ENCODE measurements at places on chromosomes 5 and 9. TPM values are rescaled to one million over a fixed set of nuclear protein-coding genes. Genes with fewer than 3 reads are reported as not detected.
A peak's percentile ranks its signal among the peaks of the same experiment; 100 is the strongest.

DNA sequence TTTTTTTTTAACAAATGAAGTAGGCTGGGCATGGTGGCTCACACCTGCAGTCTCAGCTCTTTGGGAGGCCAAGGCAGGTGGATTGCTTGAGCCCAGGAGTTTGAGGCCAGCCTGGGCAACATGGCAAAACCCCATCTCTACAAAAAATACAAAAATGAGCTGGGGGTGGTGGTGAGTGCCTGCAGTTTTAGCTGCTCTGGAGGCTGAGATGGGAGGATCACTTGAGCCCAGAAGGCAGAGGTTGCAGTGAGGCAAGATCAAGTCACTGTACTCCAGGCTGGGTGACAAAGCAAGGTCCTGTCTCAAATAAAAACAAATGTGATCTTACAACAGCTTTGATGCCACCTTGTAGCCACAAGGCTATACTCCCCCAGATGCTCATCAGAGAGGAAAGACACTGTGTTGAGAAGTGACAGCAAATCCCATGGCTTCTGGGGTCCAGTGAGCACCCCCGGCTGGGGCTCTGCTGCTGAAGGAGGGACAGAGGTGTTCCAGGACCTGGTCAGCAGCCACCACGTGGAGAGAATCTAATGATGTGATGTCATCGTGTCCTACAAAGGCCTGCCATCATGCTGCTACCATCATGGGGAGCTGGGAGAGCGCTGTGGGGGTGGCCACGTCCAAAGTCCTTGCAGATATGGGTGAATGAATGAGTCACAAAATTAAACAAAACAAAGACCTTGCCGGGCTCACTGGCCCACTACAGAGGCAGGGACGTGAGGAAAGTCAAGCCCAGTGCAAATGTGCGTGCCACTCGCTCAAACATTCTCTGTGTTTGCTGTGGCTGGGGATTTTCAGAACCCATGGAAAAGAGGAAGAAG, 60.7 kb downstream of the PRRT1B start:
- DNase-seq: no peak
- no peaks in the 10 kb centered on the region for H3K4me1 ChIP-seq
- H3K36me3 ChIP-seq: peaks cover 57% of the 10 kb centered on the region
- H3K27me3 ChIP-seq: no peaks in the 10 kb centered on the region
- H3K27ac ChIP-seq: no peak overlapping the region

GRCh38 chr5:565782-566440, 41.7 kb upstream of the SLC9A3 start:
- H3K4me3 ChIP-seq: no peak overlapping the region
- no peaks in the 10 kb centered on the region for H3K36me3 ChIP-seq
- H3K4me1 ChIP-seq: peaks cover 5% of the 10 kb centered on the region
- peaks cover 24% of the 10 kb centered on the region for H3K27me3 ChIP-seq
- DNase-seq: peak; percentile 25
- no peak overlapping the region for H3K27ac ChIP-seq

Gene CDKN2A
- 4.8 TPM for total RNA-seq

DNA sequence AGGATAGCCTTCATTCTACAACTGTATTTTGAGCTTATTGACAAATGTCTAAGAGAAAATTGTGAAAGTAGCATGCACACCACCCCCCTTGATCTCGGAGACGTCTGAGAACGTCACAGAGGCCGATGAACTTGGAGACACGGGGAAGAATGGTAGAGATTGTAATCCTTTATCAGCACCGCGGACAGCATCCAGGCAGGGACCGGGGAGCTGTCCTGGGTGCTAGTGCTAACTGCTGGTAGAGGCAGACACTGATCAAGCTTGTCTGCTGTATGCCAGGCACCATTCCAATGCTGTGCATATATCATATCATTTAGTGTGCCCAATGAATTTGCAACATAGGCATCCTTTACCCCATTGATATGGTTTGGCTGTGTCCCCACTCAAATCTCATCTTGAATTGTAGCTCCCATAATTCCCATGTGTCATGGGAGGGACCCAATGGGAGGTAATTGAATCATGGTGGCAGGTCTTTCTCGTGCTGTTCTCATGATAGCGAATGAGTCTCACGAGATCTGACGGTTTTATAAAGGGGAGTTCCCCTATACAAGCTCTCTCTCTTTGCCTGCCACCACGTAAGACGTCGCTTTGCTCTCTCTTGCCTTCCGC, 98.8 kb downstream of the LHX2 start:
- peaks cover 4% of the 10 kb centered on the region for H3K27me3 ChIP-seq
- H3K4me1 ChIP-seq: no peaks in the 10 kb centered on the region
- DNase-seq: peak; percentile 84
- no peak overlapping the region for H3K4me3 ChIP-seq

Gene SPRY4
- total RNA-seq: 33.9 TPM

Gene GSN
- 468 TPM for total RNA-seq

Gene FGF10
- 7.8 TPM for total RNA-seq

DNA sequence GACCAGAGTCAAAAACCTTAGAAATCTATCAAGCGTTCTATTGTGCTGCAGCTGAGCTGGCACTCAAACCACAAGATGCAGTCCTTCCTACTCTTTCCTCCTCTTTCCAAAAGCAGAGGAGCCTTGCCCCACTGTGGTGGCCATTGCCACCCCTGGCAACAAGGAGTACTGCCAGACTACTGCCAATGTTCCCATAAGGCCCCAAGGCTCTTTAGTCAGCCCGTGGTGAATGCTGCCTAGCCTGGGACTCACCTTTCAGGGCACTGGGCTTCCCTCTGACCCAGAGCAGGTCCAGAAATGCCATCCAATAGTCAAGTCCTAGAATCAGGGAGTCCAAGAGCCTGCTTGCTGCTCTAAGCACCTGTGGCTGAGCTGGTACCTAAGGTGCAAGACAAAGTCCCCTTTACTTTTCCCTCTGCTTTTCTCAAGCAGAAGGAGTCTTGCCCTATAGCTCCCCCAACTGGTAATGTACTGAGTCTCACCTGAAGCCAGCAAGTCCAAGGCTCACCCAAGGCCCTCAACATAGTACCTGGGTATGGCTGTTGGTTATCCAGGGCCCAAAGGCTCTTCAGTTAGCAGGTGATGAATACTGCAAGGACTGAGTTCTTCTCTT, 219.4 kb downstream of the ATPSCKMT start:
- no peak overlapping the region for H3K27ac ChIP-seq
- DNase-seq: no peak
- H3K4me3 ChIP-seq: no peak overlapping the region
- no peaks in the 10 kb centered on the region for H3K36me3 ChIP-seq
- H3K27me3 ChIP-seq: no peaks in the 10 kb centered on the region

DNA sequence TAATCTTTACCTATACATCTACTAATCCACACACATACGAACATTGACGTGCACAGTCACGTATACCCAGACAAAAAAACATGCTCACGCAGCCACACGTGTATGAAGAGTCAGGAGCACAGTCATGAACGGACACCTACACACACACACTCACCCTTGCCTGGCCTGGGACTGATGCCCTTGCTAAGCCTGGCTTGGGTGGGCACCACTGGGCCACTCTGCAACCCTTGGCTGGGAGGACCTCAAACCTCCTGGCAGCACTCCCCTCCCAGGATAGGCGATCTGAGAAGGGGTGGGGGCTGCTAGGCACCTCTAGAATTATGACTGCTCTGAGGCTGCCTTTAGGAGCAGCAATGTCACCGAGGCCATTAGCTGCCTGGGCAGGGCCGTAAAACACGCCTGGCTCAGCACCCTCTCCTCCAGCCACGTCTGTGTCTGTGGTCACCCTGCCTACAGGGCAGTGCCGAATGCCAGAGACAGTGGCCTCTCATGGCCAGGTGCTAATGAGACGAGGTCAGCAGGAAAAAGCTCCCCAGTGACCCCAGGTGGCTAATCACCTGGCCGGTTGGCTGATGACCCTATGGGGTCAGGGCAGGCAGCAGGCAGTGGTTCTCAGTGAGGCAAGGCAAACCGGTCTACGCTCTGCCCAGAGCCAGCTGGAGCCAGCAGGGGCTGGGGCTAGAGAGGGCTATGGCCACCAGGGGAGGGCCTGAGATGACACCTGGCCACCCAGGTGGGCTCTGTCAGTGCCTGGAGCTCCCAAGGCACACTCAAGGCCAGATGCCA, 33.7 kb upstream of the MVB12B start:
- no peaks in the 10 kb centered on the region for H3K4me1 ChIP-seq
- no peak overlapping the region for H3K27ac ChIP-seq
- no peaks in the 10 kb centered on the region for H3K36me3 ChIP-seq
- H3K27me3 ChIP-seq: no peaks in the 10 kb centered on the region

DNA sequence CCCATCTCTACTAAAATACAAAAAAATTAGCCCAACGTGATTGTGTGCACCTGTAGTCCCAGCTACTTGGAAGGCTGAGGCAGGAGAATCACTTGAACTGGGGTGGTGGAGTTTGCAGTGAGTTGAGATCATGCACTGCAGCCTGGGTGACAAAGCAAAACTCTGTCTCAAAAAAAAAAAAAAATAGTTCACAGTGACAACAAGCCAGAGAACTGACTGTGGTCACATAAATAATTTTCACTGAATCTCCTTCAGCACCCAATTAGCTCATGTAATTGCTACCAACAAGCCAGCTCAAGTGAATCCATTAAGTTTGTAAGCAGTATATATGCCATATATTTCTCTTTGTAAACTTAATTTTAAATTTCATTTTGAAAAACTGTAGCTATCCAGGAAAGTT, 14.5 kb upstream of the AFAP1L1 start:
- H3K27ac ChIP-seq: no peak overlapping the region
- H3K4me3 ChIP-seq: no peak overlapping the region
- peaks cover 23% of the 10 kb centered on the region for H3K36me3 ChIP-seq
- no peak for DNase-seq
- no peaks in the 10 kb centered on the region for H3K27me3 ChIP-seq
- H3K4me1 ChIP-seq: no peaks in the 10 kb centered on the region

Gene CDX1
- total RNA-seq: 0.43 TPM

DNA sequence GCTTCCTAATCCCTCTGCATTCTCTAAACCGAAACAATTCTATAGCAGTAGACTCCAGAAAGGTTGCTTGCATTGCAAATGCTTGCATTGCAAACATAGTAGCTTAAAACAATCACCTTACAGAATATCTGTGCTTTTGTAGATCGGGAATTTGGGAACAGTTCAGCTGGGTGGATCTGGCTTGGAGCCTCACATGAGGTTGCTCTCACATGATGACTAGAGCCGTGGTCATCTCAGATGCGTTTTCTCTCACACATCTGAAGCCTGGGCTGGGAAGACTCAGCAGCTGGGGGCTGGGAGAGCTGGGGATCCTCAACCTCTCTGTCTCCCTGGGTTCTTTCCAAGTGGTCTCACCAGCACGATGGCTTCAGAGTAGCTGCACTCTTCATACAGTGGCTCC, 127.8 kb downstream of the MSX2 start:
- no peak for DNase-seq
- H3K4me1 ChIP-seq: no peaks in the 10 kb centered on the region

GRCh38 chr5:56045469-56045868, 50.7 kb upstream of the IL6ST start:
- peaks cover 4% of the 10 kb centered on the region for H3K4me1 ChIP-seq
- DNase-seq: no peak
- no peak overlapping the region for H3K27ac ChIP-seq
- H3K27me3 ChIP-seq: no peaks in the 10 kb centered on the region

- H3K27me3 ChIP-seq: no peaks in the 10 kb centered on the region
- H3K4me3 ChIP-seq: no peak overlapping the region
- H3K4me1 ChIP-seq: peaks cover 11% of the 10 kb centered on the region
- H3K27ac ChIP-seq: no peak overlapping the region
These were observed 247.4 kb upstream of the RASA1 start for GRCh38 chr5:87020099-87020934.

DNA sequence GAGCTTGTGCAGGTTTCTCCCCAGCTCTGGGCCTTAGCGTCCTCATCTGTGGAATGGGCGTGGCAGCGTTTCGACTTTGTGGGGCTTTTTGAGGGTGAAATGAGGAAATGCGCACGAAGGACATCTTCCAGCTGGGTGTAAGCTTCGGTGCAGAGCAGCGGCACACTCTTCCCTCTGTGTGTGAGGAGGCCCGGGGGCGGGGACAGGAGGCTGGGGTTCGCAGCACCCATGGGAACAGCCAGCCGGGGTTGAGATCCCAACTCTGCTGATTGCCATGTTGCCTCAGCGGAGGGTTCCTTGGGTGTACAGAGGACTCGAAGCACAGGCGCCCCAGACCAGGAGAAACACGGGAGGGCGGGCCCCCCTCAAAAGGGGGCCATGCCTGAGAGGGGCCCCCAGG, 265.6 kb downstream of the NSG2 start:
- H3K36me3 ChIP-seq: no peaks in the 10 kb centered on the region
- peaks cover 6% of the 10 kb centered on the region for H3K4me1 ChIP-seq
- no peak for DNase-seq
- no peak overlapping the region for H3K27ac ChIP-seq

GRCh38 chr5:68299575-68299974, 84.0 kb downstream of the PIK3R1 start:
- H3K4me3 ChIP-seq: no peak overlapping the region
- peaks cover 8% of the 10 kb centered on the region for H3K4me1 ChIP-seq
- H3K36me3 ChIP-seq: peaks cover 40% of the 10 kb centered on the region
- no peaks in the 10 kb centered on the region for H3K27me3 ChIP-seq
- no peak overlapping the region for H3K27ac ChIP-seq
- no peak for DNase-seq

- no peak for DNase-seq
- H3K4me1 ChIP-seq: no peaks in the 10 kb centered on the region
- no peaks in the 10 kb centered on the region for H3K27me3 ChIP-seq
- H3K36me3 ChIP-seq: no peaks in the 10 kb centered on the region
- H3K27ac ChIP-seq: no peak overlapping the region
These were observed 235.7 kb upstream of the PRR16 start for GRCh38 chr5:120228262-120229031.

GRCh38 chr9:133769511-133770075, 31.4 kb upstream of the SARDH start:
- no peaks in the 10 kb centered on the region for H3K27me3 ChIP-seq
- DNase-seq: peak; percentile 9
- H3K4me1 ChIP-seq: no peaks in the 10 kb centered on the region

DNA sequence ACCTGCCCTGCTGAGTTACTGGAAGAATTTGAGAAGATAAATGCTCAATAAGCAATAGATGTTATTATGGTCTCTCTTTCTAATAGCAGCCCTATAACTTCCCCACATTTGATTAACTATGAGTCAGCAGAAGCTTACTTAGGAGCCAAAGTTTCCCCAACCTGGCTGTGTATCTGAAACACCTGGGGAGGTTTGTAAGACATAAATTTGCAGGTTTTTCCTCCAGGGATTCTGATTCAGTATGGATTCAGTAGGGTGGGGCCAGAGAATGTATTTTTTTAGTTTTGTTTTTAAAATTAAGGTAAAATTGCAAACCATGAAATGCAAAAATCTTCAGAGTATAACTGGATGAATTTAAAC, 44.9 kb upstream of the GNPDA1 start:
- no peak overlapping the region for H3K27ac ChIP-seq
- no peak overlapping the region for H3K4me3 ChIP-seq
- DNase-seq: no peak
- H3K36me3 ChIP-seq: no peaks in the 10 kb centered on the region
